ENCODE measurements at places on chromosomes 12 and 14. TPM values are rescaled to one million over a fixed set of nuclear protein-coding genes. Genes with fewer than 3 reads are reported as not detected.

The CACNA2D4 gene
- total RNA-seq: 2.6 TPM

The DLK1 gene
- 0.26 TPM for total RNA-seq

The KRT80 gene
- 27.6 TPM for total RNA-seq

The SP7 gene
- total RNA-seq: 0.64 TPM

The PZP gene
- 1.4 TPM for total RNA-seq

The LTBP2 gene
- total RNA-seq: 154 TPM

The SLCO1B1 gene
- not detected for total RNA-seq

The LGR5 gene
- total RNA-seq: 0.39 TPM

The HCAR3 gene
- 2.1 TPM for total RNA-seq

The NANOG gene
- total RNA-seq: 0.21 TPM

DNA sequence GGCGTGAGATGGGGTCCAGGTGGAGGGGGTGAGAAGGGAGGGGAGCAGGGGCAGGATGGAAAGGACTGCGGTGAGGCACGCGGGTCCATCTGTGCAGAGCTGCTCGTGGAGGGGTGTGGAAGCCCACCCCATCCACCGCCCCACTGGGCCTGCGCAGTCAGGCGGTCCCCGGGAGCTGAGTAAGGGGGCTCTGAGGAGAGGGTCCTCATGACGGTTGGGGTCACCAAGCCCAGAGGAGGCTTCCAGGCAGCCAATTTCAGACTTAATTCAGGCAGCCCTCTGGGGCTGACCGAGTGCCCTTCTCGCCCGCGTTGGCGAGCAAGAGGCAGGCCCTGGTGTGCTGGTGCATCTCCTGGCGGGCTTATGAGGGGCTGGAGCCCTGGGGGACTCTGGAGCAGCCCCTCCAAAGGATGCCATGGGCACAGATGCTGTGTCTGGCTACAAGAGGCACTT lies 115.5 kb downstream of the KIF26A start:
- DNase-seq: no peak

- no peak for DNase-seq
Measured at GRCh38 chr12:78229591-78230101, 399.0 kb downstream of the NAV3 start.

DNA sequence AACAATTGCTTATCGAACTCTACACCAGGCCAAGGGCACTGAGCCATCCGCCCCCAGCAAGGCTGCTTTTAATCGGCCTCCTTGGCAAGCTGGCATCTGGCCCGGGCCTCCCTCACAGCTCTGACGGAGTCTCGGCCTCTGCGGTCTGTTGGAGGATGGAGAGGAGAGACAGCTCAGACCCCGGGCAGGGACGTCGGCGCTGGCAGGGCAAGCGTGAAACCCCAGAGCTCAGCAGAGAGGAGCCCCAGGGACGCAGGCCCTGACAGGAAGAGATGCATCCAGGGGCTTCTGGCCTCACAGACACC lies 17.5 kb downstream of the CAMKK2 start:
- DNase-seq: no peak

GRCh38 chr12:111981987-111982386 lies 31.0 kb downstream of the TMEM116 start:
- DNase-seq: no peak

DNA sequence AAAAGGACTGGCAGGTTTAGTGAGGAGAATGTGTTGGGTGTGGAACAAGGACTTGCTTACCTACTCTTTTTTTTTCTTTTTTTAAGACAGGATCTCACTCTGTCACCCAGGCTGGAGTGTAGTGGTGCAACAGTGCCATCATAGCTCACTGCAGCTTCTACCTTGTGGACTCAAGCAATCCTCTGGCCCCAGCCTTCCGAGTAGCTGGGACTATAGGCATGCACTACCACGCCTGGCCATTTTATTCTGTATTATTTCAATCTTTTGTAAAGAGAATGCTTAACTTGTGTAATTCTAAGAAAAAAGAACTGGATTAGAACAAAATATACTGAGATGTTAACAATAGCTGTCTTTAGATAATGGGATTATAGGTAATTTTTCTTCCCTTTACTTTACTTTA lies 1.9 kb upstream of the VRTN start:
- DNase-seq: no peak

DNA sequence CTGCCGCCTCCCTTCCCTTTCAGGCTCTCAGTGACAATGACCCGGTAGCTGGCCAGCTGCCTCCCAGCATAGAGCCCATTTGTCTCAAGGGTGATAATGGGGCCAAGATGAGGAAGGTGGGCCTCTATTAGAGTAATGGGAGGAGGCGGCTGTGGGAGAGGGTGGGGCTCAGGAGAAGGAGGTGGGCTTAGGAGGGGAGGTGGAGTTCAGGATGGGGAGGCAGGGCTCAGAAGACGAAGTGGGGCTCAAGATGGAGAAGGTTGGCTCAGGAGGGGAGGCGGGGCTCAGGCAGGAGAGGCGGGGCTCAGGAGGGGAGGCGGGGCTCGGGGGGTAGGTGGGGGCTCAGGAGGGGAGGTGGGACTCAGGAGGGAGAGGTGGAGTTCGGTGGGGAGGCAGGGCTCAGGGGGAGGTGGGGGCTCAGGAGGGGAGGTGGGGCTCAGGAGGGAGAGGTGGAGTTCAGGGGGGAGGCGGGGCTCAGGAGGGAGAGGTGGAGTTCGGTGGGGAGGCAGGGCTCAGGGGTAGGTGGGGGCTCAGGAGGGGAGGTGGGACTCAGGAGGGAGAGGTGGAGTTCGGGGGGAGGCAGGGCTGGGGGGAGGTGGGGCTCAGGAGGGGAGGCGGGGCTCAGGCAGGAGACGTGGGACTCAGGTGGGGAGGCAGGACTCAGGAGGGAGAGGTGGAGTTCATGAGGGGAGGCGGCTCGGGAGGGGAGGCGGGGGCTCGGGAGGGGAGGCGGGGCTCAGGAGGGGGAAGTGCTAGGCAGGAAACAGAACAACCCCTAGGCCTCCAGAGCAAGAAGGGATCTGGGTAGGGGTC lies 36.8 kb downstream of the IQSEC3 start:
- no peak for DNase-seq

DNA sequence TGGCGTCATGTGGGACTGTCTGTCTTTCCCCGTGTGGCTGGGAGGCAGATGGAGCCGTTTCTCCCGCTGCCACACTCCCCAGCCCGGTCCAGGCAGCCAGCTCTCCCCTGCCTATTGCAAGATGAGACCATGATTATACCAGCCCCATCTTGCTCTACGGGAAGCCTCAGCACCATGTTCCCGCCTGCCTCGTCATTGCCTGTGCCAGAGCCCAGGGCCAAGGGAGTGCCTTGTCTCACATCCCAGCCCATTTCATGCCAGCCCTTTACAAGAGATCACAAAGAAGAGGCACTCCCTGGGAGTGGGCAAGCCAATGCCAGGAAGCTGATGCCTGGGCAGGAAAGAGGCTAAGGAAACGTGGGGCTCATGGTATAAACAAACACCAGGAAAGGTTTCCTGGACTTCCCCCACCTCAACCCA lies 23.9 kb downstream of the GPR68 start:
- peak; percentile 51 for DNase-seq

GRCh38 chr12:95205685-95206084 lies 11.6 kb downstream of the FGD6 start:
- DNase-seq: no peak

DNA sequence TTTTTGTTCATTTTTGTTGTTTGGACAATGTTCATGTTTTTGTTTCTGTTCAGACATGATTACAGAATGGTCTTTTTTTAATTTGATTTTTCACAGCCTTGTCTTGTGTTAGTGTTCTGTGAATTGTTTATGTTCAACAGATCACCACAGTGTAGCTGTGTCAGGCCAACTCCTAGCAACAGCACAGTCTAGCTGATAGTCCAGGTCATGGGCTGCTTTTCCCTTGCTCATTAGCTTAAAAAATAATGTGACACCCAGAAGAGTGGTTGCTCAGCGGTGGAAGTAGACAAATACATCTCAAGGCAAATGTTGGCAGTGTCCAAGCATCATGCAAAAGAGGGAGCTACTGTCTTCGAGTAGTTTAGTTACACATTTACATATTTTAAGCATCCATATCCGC lies 22.4 kb downstream of the WBP11 start:
- no peak for DNase-seq

GRCh38 chr12:127284870-127285431 lies 982.0 kb upstream of the TMEM132C start:
- DNase-seq: no peak

GRCh38 chr12:59444932-59445331 lies 150.9 kb upstream of the SLC16A7 start:
- no peak for DNase-seq

DNA sequence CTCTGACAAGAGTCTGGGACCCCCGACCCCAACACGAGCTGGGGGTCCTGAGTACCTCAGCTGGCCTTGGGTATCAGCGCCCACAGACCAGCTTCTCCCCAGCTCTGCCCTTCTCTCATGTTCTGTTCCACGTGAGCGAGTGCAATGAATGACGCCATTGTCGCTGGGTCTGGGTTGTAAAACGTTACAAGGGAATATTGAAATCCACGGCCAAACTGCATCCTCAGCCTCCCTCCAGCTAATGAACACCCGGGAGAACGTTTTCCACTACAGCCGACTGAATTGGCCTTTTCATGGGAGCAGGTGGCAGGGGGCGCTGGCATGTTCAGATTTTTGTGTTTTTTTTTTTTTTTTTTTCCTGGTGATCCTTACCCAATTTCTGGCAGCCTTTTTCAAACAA lies 34.7 kb downstream of the TBX5 start:
- no peak for DNase-seq

DNA sequence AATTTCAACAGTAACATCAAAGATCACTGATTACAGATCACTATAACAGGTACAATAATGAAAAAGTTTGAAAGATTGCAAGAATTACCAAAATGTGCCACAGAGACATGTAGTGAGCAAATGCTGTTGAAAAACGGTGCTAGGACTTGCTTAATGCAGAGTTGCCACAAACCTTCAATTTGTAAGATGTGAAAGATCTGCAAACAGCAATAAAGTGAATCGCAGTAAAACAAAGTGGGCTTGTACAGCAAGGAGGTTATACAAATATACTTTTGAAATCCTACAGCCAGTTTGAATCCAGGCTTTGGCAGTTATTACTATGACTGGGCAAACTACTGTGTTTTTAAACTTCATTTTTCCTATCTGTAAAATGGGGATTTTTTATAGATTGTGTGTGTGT lies 1.0 kb upstream of the PLEKHA5 start:
- peak; percentile 9 for DNase-seq

DNA sequence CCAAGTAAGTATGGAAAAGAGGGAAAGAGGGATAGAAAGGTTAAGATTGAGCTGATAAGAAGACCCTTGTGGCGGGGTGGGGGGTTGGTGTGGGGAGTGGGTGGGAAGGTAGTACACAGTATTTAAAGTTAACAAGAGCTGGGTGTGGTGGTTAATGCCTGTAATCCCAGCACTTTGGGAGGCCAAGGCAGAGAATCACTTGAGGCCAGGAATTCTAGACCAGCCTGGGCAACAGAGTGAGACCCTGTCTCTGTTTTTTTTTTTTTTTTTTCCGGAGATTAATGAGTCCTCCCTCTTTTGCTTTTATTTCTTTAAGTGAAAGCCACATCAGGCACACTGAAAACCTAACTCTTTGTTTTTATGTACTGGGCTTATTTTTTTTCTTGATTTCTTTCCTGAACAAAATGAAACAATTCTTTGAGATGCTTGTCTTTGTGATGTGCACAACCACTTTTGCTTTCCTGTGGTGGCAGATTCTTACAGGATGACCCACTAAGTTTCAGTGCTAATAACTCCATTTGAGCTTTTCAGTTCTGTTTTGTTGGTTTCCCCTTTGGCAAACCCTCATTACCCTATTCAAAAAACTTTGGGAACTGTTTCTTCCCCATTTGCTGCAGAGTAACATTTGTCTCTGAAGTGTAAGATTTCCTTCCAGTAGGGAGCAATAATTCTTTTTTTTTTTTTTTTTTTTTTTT lies 54.8 kb downstream of the WNK1 start:
- DNase-seq: no peak

- no peak for DNase-seq
Measured at GRCh38 chr14:59159169-59159568, 29.3 kb upstream of the DAAM1 start.

GRCh38 chr14:99327050-99327449 lies 55.1 kb upstream of the BCL11B start:
- DNase-seq: no peak

DNA sequence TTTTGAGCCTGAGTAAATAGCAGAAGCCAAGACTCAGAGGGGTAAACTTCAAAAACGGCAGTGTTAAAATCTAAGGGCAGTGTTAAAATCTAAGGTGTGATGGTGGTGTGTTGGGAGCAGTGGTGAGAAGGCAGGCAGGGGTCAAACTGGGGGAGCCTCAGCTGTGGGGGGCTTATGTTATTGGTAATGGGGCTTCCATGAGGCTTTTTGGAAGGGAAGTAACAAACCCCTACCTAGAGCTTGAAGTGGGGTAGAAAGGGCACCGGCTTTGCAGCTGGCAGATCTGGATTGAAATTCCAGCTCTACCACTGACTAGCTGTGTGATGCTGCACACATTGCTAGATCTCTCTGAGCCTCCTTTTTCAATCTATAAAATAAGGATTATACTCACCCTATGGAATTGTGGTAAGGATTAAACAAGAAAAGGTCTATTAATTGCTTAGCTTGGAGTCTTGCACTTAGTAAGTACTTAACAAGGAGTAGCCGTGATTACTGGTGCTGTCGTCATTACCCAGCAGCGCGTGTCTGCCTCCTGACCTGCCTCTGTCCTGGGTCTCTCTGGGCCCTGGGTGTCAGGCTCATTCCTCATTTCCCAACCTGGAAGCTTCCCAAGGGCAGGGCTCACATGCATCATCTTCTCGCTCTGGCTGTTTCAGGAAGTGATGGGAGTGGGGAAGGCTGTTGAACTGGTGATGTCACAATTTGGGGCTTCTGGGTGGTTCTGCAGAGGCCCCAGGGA lies 18.5 kb upstream of the KRT80 start:
- no peak for DNase-seq

DNA sequence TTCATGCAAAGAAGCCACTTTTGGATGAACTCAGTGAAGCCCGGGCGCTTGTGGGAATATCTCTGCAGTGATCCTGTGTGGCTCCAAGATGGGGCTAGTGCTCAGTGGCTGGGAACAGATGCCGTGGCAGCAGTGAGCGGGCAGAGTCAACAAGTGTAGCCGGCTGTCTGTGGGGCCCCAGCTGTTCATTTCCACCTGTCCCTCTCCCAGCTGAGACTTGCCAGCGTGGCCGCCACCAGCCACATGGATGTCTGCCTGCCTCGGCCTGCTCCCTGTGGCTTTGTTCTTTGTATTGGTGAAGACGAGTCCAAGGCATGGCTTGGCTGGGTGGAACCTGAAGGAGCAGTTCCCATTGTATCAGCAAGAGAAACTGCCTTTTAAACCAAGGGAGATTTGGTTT lies 77.3 kb downstream of the NOS1 start:
- peak; percentile 73 for DNase-seq

DNA sequence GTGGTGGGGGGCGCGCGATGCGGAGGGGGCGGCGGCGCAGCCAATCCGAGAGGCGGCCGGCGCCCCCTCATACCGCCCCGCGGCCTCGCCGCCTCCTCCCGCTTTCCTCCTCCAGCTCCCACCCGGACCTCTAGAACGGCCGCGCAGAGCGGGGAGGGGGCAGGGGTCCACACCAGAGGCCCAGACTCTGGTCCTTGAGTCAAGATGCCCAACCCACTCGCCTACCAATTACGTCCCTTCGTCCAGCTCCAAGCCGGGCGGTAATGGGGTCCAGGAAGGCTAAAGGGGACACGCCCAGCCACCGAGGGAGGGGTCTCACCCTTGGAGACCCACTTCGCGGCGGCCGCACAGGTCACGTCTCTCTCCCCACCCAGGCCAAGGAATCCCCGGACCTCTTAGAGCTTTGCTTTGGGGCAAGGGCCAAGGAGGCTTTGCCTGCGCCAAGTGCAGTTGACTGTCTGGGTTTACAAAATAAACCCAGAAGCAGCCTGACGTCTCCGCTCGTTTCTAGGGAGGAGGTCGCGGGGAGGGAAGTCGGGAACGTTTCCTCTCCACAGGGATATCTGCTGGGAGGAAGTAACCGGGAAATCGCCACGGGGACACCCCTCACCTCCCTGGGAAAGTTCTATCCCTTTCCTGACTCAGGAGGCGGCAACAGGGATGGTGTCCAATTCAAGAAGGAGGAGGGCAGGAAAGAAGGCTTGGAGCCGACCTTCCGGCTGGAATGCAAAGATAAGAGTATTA lies 394 bp upstream of the AMIGO2 start:
- peak; percentile 50 for DNase-seq
